ENCODE measurements at places on chromosomes 5 and 9.

- DNase-seq = no peak
These were observed 105.7 kb downstream of the LRRC70 start for GRCh38 chr5:62684310-62684709.

GRCh38 chr5:41305056-41305455 is 91.7 kb upstream of the C6 start:
- DNase-seq = no peak

- DNase-seq = peak; percentile 28
These were observed 95.2 kb upstream of the CAST start for GRCh38 chr5:96566833-96567587.

GRCh38 chr9:78985084-78985738 is 586.6 kb upstream of the TLE4 start:
- DNase-seq = peak; percentile 36

- no peak for DNase-seq
These were observed 17.3 kb downstream of the ADRB2 start for GRCh38 chr5:148843510-148844318.

DNA sequence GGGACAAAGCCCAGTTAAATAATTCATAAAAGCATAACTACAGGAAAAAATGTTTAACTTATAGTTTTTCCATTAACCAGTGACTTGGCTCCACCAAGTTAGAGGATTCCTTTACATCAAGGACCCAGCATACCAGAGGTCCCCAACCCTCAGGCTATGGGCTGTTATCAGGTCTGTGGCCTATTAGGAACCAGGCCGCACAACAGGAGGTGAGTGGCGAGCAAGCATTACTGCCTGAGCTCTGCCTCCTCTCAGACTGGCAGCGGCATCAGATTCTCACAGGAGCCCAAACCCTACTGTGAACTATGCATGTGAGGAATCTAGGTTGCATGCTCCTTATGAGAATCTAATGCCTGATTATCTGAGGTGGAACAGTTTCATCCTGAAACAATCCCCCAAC is 303.1 kb downstream of the ELAVL2 start:
- DNase-seq = no peak

Data from astrocyte of the hippocampus (primary cell).